Kidney glomerular epithelial cell (primary cell): ENCODE measurements at places on chromosomes 7 and 10.

DNA sequence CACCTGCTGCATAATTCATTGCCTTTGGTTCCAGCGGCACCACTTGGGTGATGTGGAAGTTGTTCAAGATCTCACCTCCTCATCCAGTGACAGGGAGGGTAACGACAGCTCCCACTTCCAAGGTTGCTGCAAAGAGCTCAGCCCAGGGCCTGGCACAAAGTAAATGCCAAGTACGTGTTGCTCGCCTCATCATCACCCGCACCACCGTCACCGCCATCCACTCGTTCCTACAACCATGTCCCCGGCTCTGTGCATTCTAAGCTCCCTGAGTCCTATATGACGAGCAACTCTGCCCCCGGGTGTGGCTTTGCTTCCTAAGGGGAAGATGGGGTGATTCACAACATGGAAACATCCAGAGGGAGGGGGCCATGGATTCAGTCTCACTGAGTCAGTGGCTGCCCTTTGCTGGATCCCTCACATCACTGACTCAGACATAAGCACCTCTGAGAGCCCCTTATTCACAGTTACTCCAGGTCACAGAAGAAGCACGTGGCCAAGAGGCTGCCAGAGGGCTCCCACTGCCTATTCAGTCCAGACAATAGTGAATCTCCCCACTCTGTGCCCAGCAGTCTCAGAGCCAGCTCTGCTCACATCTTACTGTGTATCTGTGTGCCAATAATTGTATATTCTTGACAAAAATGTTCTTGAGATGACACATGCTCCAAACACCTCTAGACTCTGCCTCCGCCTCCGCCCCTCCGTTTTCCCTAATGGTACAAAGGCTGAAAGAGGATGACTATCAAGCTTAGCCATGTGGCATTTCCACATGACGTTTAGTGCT is 159.1 kb downstream of the GFRA1 start:
- no peak for DNase-seq

DNA sequence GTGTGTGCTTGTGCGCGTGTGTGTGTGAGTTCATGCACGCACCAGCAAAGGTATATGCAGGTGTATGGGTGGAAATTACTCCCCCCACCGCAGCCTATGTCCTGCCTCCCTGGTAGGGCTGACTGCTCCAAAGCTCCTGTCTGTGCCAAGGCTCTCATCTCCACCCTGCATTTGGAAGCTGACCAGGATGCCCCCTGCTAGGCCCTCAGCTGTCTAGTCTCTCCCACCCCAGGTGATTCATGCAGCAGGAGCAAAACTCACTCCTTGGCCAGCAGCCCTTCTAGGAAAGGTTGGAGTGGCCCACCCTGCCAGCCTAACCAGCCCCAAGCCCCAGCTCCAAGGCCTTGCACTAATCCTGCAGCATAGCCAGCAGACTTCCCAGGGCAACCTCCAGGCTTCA is 148.4 kb downstream of the GRID1 start:
- DNase-seq, result no peak

- DNase-seq, result no peak
Measured at GRCh38 chr7:130985361-130985760, 251.4 kb upstream of the KLF14 start.

- no peak for DNase-seq
Measured at GRCh38 chr10:78766603-78767002, 302.2 kb upstream of the ZMIZ1 start.

GRCh38 chr10:17780727-17781126 is 28.4 kb upstream of the MRC1 start:
- DNase-seq, result no peak

DNA sequence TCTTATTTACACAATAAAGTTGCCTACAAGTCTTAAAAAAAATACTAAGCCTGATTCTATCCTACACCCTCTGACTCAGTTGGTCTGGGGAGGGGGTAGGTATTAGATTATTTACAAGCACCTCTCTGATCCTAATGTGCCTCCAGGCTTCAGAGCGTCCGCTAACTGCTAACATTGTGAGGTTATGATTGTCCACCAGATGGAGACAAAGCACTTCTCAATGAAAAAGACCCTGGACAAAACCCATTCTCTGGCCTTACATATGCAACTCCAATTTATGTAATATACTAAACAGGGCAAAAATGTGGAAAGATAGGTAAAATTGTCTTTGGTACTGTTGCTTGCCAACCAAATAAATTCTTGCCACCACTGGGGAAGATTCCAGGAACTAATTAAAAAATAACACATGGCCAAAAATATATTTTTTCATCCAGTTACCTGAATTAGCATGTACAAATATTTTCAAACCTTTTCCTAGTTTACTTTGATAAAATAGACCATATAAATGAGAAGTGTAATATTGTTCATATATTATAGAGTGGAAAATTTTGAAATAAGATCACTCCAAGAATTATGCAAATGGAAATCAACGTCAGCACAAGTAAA is 92.4 kb downstream of the KIF20B start:
- peak; percentile 61 for DNase-seq

DNA sequence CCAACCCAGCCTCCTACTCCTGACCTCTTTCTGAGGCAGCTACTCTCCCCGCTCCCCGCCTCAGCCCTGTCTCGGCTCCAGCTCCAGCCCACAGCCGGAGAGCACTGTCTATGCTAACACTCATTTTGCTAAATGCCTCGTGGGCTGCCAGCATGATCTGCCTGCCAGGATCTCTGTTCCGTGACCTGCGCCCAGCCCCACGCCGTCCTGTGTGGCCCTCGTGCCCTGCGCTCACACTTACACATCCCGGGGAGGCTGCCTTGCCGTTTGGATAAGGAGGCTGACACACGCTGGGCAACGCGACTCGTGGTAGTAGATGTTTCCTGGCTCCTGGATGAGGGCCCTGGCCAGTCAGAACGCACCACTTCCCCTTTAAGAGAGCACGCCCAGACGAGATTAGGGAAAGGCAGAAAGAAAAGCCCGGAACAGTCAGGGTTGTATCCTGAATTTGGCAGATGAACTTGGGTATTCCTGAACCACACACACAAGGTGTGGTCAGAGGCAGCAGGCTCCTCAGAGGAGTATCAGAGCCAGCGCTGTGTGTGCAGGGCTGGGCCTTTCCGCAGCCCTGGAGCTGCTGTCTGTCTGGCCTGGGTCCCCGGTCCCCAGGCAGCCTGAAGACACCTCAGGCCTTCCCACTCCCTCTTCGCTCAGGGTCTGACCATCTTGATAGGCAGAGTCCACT is 97.7 kb upstream of the EFCAB10 start:
- peak; percentile 16 for DNase-seq

DNA sequence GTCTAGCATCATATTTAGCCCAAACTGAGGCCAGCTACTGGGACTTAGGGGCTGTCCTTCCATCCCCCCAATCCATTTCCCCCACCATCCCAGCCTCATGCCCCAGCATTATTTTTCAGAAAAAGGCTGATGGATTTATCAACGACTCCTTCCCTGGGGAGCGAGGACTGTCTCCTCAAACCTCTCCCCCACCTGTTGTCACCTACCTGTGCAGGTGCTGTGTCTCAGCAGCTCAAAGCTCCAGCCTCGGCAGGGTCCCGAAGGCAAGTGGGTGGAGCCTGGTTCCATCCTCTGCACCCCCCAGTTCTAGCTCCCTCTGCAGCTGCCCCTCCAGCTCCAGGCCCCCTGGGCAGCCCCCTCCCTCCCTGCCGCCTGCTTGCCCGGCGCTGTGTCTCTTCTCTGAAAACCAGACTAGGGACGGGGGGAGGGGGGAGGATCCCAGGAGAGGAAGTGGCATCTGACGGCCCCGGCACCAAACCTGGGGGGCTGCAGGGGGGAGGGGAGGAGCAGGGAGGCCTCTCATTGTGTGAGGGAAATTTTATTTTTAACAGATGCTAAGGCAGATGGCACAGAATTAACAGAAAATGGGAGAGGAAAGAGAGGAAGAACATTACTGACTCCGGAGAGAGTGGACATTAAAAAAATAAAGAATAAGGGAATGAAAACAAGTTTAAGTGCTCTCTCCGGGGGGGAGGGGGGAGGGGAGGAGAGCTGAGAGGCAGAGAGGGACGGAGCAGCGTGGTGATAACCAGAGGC is 61.7 kb upstream of the PAX2 start:
- DNase-seq, result no peak

GRCh38 chr10:91919651-91920050 is 3.9 kb upstream of the BTAF1 start:
- DNase-seq, result no peak

- DNase-seq, result no peak
Measured at GRCh38 chr10:86829472-86829871, 73.1 kb downstream of the BMPR1A start.

DNA sequence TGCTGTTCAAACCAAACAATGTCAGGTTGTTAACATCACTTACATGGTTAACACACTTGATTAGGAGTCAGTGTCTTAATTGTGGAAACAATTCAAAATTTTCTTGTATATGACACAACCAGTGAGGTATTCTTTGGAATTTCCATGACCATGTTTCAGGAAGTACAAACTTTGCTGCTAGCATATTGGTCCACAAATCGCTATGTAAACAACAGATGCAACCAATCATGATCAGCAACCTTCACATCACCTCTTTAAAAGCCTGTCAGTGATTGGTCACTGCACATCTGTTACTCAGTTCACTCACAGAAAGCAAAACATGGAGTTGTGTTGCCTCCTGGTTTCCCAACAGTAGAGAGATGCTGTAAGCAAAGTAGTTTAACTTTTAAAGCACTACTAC is 108.9 kb upstream of the FAM3C start:
- DNase-seq, result peak; percentile 16

GRCh38 chr7:124251636-124252035 is 218.8 kb upstream of the TMEM229A start:
- no peak for DNase-seq

DNA sequence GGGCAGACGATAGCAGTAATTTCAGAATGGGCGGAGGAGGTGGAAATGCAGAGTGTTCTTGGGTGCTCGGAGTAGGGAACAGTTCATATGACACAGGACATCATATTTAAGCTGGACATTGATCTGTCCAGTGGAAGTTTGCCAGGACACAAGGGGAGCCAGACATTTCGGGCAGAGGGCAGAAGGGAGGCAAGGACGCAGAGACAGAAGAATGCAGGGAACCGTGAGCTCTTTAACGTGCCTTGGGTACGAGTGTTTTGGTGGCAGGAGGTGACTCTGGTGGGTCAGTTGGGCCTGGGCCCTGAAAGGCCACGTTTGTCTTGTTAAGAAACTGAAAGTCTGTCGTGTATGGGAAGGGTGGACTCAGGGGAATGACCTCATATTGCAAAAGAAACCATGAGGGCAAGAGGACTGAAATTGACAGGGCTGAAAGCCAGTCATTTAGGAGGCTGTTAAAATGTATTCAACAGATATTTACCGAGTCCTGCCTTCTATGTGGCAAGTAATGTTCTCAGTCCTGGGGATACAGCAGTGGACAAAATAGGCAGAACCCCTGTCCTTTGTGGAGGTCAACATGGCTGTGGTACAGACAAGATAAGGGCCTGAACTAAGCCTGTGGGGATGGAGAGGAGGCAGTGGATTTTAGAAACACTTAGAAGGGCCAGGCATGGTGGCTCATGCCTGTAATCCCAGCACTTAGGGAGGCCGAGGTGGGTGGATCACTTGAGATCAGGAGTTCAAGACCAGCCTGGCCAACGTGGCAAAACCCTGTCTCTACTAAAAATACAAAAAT is 2.2 kb downstream of the OPTN start:
- DNase-seq, result no peak

- DNase-seq, result peak; percentile 26
Measured at GRCh38 chr10:114372179-114372578, 32.1 kb downstream of the AFAP1L2 start.

DNA sequence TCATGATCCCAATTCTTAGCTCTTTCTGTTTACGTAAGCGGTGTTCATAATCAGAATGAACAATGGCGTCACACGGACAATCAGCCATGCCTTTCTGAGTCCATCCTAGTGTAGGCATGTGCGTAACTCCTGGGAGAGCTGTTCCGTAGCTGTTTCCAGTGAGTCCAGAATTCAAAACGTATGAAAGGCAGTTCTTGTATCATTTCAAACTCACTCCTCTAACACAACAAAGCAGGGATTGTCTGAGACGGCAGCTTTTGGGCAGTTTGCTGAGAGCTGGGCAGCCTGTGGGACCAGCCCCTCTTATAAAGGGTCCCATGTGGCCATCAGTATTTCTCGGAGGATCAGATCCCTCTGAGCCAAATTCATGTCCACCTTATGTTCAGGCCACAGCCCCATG is 43.4 kb downstream of the PSPH start:
- DNase-seq, result no peak

GRCh38 chr7:149633976-149634945 is 136.7 kb upstream of the ZNF746 start:
- DNase-seq, result no peak

GRCh38 chr10:121339114-121339513 is 259.1 kb downstream of the FGFR2 start:
- DNase-seq, result no peak

GRCh38 chr7:27082171-27082570 is 13.6 kb downstream of the HOXA1 start:
- DNase-seq, result peak; percentile 52

- no peak for DNase-seq
Measured at GRCh38 chr7:7579638-7580037, 13.0 kb downstream of the MIOS start.

- DNase-seq, result no peak
Measured at GRCh38 chr7:92056286-92056685, 78.0 kb downstream of the CYP51A1 start.

DNA sequence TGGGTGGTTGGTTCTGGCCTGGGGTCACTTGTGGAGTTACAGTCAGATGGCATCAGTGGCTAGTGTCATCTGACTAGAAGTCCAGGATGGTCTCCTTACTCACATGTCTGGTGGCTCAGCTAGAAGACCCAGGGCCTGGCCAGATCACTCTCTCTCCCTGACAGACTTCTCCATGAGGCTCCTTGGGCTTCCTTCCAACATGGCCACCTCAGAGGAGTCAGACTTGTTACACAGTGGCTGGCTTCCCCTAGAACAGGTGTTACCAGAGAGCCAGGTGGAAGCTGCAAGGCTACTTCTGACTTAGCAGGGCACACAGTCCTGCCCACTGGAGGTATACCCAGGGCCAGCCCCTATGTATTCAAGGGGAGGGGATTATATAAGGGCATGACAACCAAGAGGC is 44.2 kb upstream of the MYL10 start:
- no peak for DNase-seq

DNA sequence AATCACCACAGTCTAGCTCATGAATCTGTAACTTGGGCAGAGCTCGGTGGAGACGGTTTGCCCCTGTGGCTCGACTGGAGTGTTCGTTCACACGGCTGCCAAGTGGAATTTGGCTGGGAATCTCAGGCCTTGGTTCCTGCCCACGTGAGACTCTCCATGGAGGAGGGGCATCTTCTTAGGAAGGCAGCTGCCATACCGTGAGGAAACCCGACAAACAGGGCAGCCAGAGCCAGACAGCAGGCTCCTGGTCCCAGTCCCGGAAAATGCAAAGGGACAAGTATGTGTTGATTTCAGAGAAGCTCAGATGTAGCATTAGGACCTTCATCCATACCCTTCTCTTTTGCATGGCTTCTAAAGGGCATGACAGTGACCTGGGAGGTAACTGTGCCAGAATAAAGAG is 26.6 kb downstream of the AMZ1 start:
- no peak for DNase-seq

DNA sequence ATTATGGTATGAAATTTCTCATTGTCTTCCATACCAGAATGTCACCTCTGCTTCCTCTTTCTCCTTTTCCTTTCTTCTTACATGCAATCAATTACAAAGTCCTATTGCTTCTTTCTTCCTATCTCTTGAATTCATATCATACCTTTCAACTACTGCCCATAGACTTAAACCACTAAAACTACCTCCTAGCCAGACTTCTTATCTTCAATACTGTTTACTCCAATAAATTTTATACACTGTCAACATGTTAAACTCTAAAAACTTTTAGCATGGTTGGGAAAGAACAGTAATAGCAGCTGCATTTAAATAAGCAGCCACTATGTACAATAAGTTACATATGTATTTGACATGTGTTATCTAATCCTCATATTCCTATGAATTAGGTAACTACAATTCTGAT is 34.9 kb downstream of the PCGF6 start:
- DNase-seq, result no peak
